ENCODE measurements at places on chromosomes 5 and 9.

GRCh38 chr9:83432877-83433550 lies 105.2 kb downstream of the FRMD3 start:
- no peak for DNase-seq

GRCh38 chr9:2260417-2261306 lies 245.5 kb downstream of the SMARCA2 start:
- DNase-seq: peak; percentile 23

DNA sequence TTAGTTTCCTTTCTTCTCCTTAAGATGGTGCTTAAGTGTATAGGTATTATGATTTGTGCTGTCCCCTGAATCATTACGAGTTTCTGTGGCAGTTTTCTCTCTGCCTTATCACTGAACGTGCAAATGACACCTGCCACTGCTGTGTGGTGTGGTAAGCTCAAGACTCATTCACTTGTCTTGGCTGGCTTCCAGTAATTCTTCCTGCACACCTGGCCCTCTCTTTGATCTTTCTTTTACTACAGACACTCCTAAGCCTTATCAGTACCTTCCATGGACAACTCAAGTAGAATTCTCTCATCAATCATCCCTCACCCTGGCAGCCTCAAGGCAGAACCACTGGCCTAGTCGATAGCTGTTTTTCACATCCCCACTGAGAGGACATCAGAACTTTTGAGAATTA lies 82.6 kb upstream of the ADAMTS19 start:
- no peak for DNase-seq

DNA sequence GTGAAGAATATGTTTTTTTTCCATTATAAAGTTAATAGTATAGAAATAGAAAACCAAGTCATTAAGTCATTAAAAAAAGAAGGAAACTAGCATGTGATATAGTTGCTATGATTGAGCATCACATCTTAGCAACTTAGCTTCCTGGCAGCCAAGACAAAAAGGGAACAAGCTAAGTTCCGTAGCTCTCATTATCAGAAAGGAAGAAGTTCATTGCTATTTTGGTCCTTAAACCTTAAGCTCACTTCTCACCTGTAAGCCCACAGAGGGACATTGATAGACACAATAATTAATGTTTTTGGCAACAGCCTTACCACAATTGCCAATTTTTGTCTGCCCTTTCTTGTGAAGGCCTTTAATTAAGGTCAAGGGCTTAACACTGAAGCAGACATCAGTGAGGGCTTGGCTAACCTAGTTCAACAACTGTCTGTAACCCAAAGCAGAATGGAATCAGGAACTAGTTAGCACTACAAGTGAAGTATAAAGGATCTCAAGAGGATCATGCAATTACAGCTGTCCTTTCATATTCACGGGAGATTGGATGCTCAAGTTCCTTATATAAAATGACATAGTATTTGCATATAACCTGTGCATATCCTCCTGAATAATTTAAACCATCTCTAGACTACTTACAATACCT lies 24.0 kb upstream of the KLF4 start:
- no peak for DNase-seq

All from DMS79 (cell line).